ENCODE measurements at places on chromosomes 5 and 9.

GRCh38 chr9:111728143-111728542 is 66.6 kb downstream of the SHOC1 start:
- DNase-seq, result no peak

DNA sequence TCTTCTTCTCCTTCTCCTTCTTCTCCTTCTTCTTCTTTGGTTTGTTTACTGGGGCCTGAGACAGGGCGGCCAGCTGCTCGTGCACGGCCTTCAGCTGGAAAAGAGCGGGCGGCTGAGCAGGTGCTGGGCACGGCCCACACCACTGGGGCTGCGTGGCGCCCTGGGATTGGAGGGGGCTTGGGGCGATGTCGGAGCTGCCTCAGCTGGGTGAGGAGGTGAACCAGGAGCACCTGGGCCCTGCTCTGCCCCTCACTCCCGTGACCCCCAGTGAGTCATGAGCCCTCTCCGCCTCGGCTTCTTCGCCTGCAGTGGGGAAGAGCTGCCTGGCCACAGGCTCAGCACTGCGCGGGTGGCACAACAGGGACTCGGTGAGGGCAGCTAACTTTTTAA is 14.9 kb downstream of the BRD3OS start:
- DNase-seq, result no peak

DNA sequence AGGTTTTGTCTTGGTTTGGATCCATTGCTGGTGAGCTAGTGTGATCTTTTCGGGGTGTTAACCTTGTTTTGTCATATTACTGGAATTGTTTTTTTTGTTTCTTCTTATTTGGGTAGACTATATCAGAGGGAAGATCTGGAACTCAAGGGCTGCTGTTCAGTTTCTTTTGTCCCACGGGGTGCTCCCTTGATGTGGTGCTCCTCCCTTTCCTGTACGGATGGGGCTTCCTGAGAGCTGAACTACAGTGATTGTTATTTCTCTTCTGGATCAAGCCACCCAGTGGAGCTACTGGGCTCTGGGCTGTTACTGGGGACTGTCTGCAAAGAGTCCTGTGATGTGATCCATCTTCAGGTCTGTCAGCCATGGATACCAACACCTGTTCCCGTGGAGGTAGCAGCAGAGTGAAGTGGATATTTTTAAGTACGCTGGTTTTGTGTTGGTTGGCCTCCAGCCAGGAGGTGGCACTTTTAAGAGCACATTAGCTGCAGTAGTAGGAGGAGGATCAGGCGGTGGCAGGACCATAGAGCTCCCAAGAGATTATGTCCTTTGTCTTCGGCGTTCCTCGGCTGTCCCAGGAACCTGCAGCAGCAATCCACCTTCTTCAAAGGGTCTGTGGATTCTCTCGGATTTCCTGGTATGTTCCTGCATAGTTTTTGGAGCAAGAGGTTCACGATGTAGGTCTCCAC is 27.2 kb downstream of the SCAMP1 start:
- DNase-seq, result no peak

GRCh38 chr5:61933787-61934626 is 372.0 kb upstream of the KIF2A start:
- peak; percentile 75 for DNase-seq

GRCh38 chr5:42301349-42301748 is 121.9 kb upstream of the GHR start:
- no peak for DNase-seq

DNA sequence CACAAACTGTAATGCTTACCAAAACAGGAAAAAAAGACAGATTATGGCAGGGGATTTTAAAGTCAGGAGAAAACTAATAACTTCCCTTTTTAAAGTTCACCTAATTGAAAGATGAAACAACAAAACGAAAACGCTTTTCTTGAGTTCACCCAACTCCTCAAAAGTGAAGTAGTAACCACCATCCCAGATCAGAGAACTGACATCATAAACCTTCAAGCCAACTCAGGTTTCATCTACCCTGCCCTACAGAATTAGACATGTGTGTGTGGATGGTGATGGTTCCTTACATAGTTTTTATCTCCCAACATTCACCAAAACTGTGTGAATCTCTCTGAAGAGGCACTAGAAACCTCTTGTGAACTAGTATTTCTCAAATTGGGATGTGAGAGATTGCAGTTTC is 195.2 kb upstream of the PTGER4 start:
- no peak for DNase-seq

GRCh38 chr5:74085186-74085585 is 459.2 kb downstream of the ARHGEF28 start:
- DNase-seq, result no peak

- DNase-seq, result no peak
Observed at GRCh38 chr5:27516437-27516836, 478.1 kb upstream of the CDH9 start.

Measured in dorsolateral prefrontal cortex (tissue), 122 donors.